ENCODE measurements at places on chromosomes 6 and 20.

DNA sequence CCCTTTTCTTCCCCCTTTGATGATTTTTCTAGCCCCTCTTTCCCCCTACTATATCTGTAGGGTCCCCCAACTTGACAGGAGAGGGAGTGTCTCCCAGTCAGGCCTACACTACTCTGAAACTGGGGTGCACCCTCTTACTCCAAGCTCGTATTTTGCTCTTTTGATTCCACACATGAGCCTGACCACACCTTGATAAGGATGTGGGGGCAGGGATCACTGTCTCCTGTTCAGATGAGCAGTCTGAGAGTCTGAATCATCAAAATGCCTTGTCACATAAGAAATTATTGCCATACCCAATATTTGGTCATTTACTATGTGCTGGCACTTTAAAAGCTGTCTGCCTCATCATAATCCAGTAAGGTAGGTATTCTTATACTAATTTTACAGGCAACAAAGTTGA lies 15.9 kb downstream of the PNPLA1 start:
- no peak for DNase-seq

DNA sequence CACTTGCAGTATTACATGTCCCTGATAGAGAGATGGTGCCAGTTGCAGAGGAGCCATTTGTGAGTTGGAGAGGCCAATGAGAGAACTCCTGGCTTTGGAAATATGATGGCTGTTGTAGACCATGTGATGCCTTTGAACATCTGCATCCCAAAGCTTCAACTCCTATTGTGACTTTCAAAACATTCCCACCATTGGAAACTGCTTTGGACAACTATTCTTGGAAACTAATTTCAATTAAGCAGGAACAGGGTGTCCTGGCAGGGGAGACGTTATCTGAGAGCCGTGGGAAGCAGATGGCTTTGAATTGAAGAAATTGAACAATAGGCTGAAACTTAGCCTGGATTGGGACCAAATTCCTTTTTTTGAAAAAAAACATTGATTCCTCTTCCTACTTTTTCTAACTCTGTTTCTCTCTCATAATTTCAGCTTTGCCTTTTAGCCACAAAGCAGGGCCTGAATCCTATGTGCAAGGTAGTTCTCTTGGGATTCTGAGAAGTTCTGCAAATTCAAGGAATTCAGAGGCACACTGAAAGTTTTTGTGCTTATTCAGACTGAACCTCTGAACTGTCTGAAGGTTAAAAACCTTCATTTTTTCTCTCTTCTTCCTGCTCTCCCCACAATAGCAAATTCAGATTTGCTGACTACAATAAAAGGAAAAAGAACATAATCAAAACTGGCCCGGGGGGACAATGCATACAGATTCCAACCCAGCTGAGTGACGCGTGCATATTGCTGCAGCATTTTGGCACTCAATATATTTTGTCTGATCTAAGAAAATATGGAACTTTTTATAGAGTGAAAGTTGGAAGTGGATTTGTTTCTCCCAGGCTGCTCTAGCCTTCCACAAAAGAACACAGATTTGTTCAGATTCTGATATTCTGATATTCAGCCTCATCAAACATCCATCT lies 720.4 kb upstream of the CHD6 start:
- no peak for DNase-seq

DNA sequence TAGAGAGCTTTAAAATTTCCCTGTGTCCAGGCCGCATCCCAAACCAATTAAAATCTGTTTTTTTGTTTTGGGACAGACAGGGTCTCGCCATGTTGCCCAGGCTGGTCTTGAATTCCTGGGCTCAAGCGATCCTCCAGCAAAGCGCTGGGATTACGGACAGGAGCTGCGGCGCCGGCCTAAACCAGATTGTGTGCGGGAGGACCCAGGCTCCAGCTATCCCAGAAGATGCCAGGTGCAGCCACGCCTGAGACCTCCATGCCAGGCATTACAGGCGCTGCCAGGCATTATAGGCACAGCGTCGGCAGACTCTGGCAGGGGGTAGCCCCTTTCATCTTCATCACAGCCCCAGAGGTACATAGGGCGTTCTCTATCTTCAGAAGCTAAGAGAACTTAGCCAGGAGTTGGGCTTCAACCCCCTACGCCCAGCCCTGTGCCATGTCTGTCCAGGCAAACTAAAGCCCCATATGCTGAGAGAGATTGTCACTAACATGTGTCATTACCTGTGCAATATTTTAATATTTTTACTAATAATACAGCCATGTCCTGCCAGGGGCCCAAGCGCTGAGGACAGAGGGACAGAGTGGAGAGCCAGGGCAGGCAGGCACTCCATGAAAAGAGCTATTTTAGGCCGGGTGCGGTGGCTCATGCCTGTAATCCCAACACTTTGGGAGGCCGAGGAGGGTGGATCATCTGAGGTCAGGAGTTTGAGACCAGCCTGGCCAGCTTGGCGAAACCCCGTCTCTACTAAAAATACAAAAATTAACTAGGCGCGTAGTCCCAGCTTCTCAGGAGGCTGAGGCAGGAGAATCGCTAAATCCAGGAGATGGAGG lies 9.8 kb upstream of the GRM4 start:
- no peak for DNase-seq

DNA sequence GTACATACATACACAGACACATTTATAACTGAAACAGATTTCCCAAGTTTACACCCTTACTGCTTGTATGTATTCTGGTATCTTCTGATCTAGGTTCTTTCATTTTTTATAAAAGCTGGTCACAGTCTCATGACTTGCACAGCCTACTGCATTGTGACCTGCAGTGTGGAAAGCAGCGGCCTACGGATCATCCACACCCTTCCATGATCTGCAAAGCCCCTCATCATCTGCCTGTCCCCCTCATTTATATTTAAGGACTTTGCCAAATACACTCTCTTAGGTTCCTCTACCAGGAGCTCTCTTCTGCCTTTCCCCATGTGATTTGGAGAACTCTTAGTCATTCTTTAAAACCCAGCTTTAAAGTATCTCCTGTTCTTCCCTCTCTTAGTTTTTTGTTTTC lies 12.0 kb upstream of the BICRAL start:
- no peak for DNase-seq
